ENCODE measurements at places on chromosomes 12 and 14. TPM values are rescaled to one million over a fixed set of nuclear protein-coding genes. Genes with fewer than 3 reads are reported as not detected.

ISCA2 gene
- 16.5 TPM for total RNA-seq

TMPRSS12 gene
- total RNA-seq, result not detected

PLA2G1B gene
- total RNA-seq, result not detected

POTEG gene
- total RNA-seq, result not detected

Measured in uterine smooth muscle cell (primary cell).